ENCODE measurements at places on chromosomes 7 and 10.

- no peak for DNase-seq
Measured at GRCh38 chr10:48288661-48289060, 14.2 kb upstream of the FRMPD2 start.

GRCh38 chr10:60107308-60107976 is 201.1 kb upstream of the CCDC6 start:
- no peak for DNase-seq

DNA sequence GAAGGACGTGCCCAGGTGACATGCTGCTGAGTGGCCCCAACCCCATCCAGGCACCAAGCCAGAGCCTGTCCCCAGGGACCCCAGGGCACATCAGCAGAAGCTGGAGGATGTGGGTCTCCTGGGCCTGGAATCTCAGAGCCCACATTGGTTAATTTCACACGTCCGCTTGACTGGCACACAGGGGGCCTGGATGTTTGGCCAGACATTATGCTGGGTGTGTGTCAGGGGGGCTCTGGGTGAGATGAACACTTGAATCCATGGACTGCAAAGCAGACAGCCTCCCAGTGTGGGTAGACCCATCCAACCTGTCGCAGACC is 79.1 kb upstream of the RET start:
- DNase-seq = no peak

GRCh38 chr10:28560617-28561016 is 27.7 kb downstream of the WAC start:
- DNase-seq = no peak

- DNase-seq = no peak
Measured at GRCh38 chr10:73797324-73798025, 12.1 kb downstream of the ZSWIM8 start.

- DNase-seq = no peak
Measured at GRCh38 chr7:144834641-144835144, 1.2 kb downstream of the TPK1 start.

Measured in HEK293T (cell line).